ENCODE measurements at places on chromosomes 2 and 18. TPM values are rescaled to one million over a fixed set of nuclear protein-coding genes. Genes with fewer than 3 reads are reported as not detected.
A peak's percentile ranks its signal among the peaks of the same experiment; 100 is the strongest.

- DNase-seq: no peak
Measured at GRCh38 chr18:54260396-54261072, 8.8 kb upstream of the POLI start.

- DNase-seq: no peak
Measured at GRCh38 chr2:166536111-166536510, 42.1 kb upstream of the SCN7A start.

DNA sequence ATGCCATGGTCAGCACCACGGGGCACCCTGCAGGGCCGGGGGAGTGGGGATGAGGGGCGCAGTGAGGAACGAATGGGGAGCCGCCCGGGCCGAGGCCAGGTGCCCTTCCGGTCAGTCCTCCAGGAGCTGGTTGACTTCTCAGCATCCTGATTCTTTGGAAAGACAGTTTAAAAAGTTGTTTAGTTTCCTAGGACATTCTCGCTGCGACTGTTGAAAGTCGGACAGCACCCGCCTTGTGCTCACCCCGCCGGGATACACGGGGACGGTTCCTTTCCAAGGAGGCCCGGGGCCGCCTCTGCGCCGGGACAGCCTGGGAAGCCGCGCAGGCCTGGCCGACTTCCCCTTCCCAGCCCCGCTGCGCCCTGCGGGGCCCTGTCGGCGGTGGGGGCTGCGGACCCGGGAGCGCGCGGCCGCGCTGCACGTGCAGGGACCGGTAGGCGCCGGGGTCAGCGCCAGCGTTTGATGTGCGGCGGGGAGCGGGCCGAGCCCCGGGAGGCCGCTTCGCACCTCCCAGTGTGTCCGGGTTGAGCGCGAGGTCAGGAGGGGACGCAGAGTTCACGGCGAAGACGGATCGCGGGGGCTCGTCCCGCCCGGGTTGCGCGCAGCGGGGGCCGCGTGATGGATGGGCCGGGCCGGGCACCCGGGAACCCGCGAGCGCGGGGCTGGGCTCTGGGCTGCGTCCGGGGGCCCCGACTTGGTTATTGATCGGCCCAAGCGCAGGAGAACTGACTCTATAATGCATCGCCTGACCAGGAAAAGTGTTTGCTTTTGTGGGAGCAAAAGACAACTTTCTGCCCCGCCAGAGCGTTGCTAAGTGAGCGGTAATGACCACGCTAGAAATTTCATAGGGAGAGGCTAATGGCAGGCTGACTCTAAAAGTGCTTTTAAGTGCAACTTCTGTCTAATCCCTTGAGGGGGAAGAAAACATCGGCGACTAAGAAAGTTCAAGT lies 28.0 kb upstream of the SMIM21 start:
- DNase-seq: peak; percentile 24

- no peak for DNase-seq
Measured at GRCh38 chr2:222525811-222526210, 101.5 kb downstream of the SGPP2 start.

- no peak for DNase-seq
Measured at GRCh38 chr2:239983004-239983778, 42.0 kb downstream of the NDUFA10 start.

DNA sequence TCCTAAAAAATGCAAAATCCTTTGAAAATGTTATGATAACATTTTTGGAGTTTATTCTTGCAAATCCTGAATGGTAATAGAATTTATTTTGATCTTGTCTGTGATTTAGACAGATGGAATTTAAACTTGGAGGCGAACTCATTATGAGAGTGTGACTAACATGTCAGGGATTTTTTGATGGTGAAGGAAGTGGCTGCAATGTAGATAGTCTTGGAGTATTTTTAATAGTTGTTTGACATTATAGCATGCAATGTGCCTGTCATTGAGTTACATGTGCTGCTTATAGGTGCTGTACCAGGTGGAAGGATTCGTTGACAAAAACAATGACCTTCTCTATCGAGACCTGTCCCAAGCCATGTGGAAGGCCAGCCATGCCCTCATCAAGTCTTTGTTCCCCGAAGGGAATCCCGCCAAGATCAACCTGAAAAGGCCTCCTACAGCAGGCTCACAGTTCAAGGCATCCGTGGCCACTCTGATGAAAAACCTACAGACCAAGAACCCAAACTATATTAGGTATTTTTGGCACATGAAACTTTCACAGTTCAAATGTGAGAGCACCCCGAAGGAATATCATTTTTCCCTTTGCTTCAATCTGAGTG lies 141.8 kb downstream of the MYO1B start:
- DNase-seq: peak; percentile 67

DNA sequence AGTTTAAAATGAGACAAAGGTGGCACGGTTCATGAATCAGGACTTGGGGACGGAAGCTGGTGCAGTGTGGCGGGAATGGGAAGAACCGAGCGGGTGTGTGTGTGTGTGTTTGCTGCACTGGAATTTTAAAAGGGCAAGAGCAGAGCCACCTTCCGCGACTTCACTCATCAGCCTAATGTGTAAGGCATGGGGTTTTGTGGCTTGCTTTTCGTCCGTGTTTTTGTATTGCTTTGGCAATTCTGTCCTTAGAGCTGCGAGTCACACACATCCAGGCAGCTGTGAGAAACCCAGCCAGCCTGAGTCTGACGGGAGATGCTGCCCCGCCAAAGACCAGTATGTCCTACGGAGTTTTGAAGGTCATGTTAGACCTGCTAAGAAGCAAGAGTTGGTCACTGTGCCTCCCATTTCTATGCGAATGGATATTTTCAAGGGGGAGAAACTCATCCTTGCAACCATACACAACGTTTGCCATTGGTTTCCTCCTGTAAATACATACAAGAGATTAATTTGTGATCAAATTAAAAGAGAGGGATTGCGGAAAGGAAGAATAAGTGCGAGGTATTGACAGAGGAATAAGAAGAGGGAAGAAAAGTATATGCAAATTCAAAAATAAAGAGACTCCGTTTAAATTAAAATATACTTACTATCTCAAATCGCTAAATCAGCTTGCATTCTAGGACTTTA lies 665 bp upstream of the CACNB4 start:
- DNase-seq: peak; percentile 8

GRCh38 chr2:85925216-85925671 lies 36.5 kb upstream of the ST3GAL5 start:
- no peak for DNase-seq

GRCh38 chr2:48221846-48222516 lies 308.0 kb upstream of the STON1 start:
- no peak for DNase-seq

DNA sequence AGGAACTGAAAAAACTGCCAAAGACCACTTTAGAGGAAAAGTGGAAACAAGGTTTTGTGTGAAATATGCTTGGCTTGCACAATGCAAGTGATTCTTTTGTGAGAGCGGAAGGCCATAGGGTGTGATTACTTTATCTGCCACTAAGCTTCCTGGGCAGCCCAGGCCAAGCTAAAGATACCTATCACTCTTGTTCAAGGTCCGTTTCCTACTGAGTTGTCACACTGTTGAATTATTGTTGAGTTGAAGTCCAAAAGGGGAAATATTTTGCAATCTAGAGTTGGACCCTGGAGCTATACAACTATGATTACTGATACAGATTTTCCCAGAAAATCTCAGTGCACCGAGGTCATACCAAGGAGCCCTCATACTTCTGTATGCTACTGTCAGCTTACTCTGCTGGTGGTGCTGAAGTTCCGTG lies 72.7 kb upstream of the CTAGE1 start:
- DNase-seq: no peak

CROCC2 gene
- not detected for total RNA-seq

UCN gene
- total RNA-seq: 0.43 TPM

ASXL2 gene
- total RNA-seq: 13.8 TPM

CTLA4 gene
- not detected for total RNA-seq

SOX11 gene
- total RNA-seq: under 0.01 TPM
